ENCODE measurements at places on chromosomes 13 and 19.

DNA sequence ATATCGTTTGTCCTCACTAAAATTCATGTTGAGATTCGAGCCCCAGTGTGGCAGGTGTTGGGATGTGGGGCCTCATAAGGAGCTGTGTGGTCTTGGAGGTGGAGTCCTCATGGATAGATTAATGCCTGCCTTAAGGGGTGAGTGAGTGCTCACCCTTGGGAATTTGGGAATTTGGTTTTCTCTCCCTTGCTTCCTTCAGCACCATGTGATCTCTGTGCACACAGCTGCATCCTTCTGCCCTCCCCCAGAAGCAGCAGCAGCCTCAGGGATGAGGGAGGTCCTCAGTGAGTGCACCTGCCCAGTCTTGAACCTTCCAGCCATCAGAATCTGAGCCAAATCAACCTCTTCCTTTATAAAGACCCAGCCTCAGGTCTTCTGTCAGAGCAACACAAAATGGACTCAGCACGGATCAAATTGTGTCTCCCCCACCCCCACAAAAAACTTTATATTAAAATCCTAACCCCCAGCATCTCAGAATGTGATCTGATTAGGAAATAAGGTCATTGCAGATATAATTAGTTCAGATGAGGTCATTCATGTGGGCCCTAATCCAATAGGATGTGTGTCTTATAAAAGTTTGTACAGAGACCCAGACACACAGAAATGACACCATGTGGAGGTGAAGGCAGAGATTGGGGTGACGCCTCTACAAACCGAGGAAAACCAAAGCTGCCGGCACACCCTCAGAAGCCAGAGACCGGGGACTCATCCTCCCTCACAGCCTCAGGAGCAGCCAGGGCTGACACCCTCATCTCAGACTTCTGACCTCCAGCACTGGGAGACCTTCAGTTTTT, 12.9 kb downstream of the CYTH2 start:
- peak; percentile 31 for DNase-seq

DNA sequence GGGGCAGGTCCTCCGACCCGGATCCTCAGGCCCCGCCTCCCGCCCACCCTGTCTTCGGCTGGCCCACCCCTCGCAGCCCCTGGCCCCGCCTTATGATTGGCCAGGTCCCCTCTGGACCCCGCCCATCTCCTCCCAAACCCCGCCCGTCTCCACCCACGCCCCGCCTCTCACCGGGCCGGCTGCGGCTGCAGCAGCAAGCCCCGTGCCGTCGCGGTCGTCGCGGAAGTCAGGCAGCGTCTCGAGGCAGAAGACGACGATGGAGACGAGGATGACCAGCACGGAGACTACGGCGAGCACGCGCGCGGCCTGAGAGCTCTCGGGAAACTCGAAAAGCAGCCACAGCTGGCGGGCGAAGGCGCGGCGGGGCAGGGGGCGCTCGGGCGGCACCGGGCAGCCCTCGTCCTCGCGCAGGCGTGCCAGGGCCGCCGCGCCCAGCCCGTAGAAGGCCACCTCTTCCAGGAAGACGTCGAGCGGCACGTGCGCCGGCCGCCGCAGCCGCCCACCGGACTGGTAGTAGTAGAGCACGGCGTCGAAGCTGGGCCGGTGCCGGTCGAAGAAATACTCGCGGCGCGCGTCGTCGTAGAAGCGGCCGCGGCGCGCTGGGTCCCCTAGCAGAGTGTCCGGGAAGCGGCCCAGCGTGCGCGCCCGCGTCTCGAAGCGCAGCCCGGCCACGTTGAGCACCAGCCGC, 495 bp downstream of the KCNA7 start:
- DNase-seq = no peak

DNA sequence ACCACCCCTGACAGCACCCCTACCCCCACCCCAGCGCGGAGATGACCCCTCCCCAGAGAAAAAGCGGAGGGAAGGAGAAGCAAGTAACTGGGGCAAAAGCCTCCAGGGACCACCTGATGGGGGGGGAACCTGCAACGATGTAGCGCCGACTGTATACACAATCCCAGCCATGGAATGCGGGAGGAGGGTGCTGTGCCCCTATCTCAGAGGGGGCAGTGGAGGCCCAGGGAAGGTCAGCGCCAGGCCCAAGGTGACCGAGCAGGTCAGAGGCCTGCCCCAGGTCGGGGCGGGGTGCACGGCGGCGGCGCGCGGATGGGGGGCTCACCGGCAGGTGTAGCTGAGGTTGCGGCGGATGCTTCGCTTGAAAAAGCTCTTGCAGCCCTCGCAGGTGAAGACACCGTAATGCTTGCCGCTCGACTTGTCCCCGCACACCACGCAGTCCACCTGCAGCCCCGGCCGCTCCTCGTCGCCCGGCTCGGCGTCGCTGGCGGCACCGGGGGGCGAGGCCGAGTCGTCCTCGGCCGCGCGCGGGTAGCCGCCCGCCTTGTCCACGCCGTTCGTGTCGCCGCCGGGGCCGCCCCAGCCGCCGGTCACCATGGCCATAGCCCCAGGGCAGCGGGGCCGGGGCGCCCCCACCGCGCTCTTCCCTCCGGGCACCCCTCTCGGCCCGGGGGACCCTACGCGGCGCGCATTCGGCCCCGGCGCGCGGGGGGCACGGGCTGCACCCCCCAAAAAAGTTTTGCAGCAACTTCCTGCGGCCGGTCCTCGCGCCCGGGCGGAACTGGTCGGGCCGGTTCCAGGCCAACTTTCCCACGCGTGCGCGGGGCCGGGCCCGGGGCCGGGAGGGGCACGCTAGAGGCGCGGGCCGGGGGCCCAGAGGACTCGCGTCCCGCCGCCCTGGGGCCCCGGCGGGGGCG, 843 bp downstream of the NR2F6 start:
- DNase-seq = no peak

- DNase-seq = no peak
These were observed 477.1 kb upstream of the SGCG start for GRCh38 chr13:22703601-22704209.

GRCh38 chr13:50527188-50527587, 316.3 kb downstream of the DLEU7 start:
- no peak for DNase-seq

GRCh38 chr13:30037306-30037705, 186.9 kb upstream of the UBL3 start:
- DNase-seq = no peak

- no peak for DNase-seq
These were observed 12.8 kb downstream of the SMAD9 start for GRCh38 chr13:36907266-36907665.

DNA sequence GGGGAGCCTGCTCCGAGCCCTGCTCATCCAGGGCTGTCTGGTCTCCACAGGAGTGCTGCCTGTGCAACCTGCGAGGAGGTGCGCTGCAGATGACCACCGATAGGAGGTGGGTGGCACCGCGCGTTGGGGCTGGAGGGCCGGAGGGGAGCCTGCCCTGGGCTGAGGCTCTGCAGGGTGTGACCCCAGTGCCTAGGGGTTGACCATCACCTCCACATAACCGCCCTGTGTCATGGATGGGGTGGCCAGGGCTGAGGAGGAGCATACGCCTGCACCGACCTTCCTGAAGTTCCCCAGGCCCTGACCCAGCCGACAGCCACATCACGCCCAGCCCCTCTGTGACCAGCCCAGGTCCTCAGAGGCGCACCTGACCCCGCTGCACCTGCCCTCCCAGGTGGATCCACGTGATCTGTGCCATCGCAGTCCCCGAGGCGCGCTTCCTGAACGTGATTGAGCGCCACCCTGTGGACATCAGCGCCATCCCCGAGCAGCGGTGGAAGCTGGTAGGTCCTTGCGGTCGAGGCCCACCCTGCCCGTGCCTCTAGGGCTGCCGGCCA, 168.7 kb downstream of the KDM4B start:
- DNase-seq = no peak

GRCh38 chr19:28009696-28010095, 1203.3 kb downstream of the UQCRFS1 start:
- DNase-seq = no peak

- DNase-seq = no peak
These were observed 1446.8 kb downstream of the UQCRFS1 start for GRCh38 chr19:27765912-27766725.

- no peak for DNase-seq
These were observed 3.3 kb downstream of the ALDH16A1 start for GRCh38 chr19:49456326-49456725.

DNA sequence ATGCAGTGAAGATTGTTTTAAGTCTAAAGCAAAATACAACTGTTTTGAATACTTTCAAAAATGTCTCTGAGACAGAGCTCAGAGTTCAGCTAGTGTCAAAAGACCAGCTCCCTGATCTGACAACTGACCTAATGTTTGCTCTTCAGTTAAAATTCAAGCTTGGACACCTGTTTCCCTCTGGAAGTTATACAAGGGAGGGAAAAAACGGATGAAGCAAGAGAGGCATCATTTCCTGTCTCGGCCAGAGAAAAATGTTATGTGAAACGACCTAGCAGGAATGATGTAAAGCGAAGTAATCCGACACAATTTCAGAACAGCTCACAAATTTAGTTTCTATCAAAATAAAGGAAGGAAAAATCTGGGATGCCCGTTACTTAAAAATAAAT, 59.4 kb downstream of the ZAR1L start:
- DNase-seq = no peak

- no peak for DNase-seq
These were observed 73.1 kb downstream of the TNFSF13B start for GRCh38 chr13:108342369-108343289.

DNA sequence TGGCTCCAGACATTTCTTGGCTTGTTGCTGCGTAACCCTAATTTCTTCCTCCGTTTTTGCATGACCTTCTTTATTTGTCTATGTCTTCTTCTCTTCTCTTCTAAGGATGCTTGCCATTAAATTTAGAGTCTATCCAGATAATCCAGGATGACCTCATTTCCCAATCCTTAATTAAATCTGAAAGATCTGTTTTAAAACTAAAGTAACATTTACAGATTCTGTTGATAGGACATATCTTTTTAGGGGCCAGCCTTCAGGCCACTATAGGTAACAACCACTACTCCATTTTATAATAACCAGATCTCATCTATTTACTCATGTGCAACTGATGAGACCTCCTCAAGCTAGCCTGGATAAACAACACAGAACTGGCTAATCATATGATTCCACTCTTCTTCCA, 490.5 kb upstream of the SLC10A2 start:
- no peak for DNase-seq

GRCh38 chr13:99894105-99894839, 77.3 kb downstream of the ZIC5 start:
- DNase-seq = no peak

DNA sequence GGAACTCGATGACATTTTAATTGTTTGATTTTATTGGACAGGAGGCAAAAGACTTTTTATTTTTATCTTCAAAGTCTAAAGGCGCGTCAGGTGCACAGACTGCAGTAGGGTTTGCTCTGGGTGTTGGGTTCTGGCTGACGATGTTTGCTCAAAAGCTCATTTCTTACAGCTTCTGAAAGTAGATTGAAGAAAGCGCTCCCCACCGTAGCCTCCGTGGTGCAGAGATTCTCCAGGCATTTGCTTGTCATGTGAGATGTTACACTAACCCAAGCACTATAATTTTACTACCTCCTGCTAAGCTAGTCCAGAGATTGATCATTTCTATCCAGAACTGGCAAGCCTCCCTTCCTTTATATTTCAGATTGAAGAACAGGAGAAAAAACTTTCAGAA, 14.5 kb upstream of the ATP11A start:
- no peak for DNase-seq

DNA sequence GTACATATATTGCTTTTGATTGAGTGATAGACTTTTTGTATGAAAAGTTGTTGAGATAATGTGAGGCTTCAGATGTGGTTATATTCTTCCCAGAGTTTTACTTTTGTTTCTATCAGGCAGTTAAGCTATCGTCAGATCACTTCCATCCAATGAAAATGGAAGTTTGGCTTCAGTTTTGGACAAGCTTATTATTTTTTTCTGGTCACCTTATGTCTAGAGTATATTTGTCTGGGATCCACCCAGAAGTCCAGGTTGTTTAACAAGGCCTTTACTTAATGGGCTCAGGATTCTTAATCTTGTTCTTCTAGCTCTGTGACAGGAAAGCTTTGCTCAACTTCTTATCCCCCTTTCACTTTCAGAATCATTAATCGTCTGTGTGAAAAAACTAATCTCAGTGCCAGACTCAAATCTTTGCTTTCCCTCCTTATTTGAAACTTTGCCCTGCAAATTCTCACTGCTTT, 150.9 kb downstream of the PDS5B start:
- DNase-seq = no peak

GRCh38 chr13:106633321-106633720, 65.4 kb upstream of the ARGLU1 start:
- no peak for DNase-seq

- DNase-seq = no peak
These were observed 9.0 kb upstream of the SOX1 start for GRCh38 chr13:112057736-112058518.

DNA sequence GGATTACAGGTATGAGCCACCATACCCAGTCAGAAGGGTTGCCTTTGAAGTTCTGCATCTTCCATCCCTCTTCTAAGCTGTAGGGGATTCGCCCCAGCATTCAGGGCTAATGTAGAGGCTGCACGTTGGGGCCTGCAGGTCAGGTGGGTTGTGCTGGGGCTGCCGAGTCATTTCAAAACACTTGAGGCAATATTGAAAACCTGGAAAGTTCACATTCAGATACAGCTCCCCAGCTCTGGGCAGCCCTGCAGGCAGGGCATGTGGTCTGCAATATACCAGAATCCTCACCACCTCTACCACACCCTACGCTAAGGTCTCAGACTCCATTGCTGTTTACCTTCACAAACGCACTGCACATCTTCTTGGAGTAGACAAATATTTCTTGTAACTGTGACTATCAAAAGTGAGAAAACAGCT, 24.6 kb downstream of the CCNE1 start:
- no peak for DNase-seq

GRCh38 chr13:71115301-71115700, 751.7 kb downstream of the DACH1 start:
- DNase-seq = no peak

GRCh38 chr13:84870190-84870589, 929.0 kb downstream of the SLITRK6 start:
- DNase-seq = no peak

GRCh38 chr19:2540646-2541454, 64.9 kb downstream of the GADD45B start:
- DNase-seq = no peak

- DNase-seq = no peak
These were observed 110.6 kb downstream of the ELF1 start for GRCh38 chr13:40908546-40908945.

GRCh38 chr19:5352229-5352763, 11.7 kb upstream of the PTPRS start:
- no peak for DNase-seq

DNA sequence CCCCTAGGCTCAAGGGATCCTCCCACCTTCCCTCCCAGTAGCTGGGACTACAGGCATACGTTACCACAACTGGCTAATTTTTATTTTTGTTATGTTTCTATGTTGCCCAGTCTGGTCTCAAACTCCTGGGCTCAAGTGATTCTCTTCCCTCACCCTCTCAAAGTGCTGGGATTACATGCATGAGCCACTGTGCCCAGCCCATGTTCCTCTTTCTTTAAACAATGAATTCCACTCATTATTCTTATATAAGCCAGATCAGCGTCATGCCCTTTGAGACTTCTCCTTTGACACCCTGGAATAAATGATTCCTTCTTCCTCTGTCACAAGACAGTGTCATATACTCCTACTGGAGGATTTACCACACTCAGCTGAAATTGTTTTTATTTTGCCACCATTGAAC, 519.9 kb upstream of the SPRY2 start:
- no peak for DNase-seq

Data from LNCaP clone FGC (cell line).